ENCODE measurements at places on chromosomes 16 and 17. TPM values are rescaled to one million over a fixed set of nuclear protein-coding genes. Genes with fewer than 3 reads are reported as not detected.

DNA sequence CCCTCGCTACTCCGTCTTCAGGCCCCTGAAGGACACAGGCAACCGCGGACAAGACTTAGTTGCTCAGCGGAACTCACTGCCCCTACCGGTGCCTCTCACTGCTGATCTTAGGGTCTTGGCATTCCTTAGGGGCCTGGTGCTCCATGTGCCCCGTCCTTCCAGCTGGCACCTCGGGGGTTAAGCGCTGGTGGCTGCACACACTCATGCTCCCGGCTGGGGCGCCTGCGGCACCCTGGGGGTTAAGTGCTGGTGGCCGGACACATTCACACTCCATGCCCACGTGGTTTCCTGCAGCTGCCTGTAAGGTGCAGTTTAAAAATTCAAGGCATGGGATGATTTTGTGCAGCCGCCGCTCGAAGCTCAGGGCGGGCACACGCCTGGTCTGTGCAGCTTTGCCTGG is 45.1 kb downstream of the BAIAP2 start:
- no peak for DNase-seq

AURKB gene
- 24.2 TPM for total RNA-seq

DNA sequence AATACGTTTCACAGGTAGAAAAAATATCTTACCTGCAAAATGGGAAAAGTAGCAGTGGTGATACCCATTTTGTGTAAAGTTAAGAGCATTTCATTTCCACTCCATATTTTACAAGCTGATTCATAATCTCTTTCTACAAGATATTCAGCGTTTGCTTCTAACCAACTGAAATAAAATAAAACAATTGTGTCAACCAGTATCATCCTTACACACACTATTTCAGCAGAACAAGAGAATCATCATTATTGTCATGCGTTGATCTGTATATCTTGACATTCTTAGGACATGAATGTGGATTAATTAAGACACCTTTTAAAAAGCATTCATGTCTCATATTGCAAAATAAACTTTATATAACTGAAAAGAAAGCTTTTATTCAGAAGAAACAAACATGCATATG is 69.8 kb downstream of the BRIP1 start:
- DNase-seq, result no peak

DNA sequence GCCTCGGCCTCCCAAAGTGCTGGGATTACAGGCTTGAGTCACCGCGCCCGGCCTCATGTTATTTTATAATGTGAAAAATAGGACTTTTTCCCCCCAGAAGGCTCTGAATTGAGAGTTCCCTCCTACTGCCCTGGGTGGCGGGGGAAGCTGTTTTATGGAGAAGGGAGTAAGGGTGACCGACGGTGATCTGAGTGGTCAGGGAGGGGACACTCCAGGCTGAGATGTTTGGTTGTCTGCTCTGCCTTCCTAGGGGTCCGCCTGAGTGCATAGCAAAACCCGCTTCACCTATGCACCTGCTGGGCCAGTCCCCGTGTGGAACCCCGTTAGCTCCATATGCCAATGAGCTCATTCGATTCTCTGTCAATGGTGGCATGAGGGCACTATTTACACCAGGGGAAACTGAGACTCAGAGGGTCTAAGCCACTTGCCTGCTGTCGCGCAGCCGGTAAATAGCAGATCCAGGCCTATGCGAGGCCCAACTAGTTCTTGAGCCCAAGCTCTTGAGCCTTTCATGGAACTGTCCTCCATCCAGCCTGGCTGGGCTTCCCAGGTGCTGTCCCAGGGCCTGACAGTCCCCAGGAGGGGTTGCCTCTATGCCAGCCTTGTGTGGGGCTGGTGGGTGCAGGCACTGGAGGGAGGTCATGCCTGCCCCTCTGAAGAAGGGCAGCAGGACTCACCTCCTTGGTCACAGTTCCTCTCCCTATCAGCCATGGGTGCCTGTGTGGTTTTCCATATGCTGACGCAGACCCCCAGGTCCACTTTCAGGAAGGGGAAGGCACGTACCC is 1.7 kb upstream of the GJD3 start:
- no peak for DNase-seq

- DNase-seq, result no peak
These were observed 24.5 kb downstream of the OR1D5 start for GRCh38 chr17:3038941-3039340.

CFAP97D1 gene
- total RNA-seq, result not detected

ATAD5 gene
- 3.0 TPM for total RNA-seq

CPHXL2 gene
- total RNA-seq, result not detected

- no peak for DNase-seq
These were observed 47.9 kb downstream of the WDR59 start for GRCh38 chr16:74936902-74937560.

DNA sequence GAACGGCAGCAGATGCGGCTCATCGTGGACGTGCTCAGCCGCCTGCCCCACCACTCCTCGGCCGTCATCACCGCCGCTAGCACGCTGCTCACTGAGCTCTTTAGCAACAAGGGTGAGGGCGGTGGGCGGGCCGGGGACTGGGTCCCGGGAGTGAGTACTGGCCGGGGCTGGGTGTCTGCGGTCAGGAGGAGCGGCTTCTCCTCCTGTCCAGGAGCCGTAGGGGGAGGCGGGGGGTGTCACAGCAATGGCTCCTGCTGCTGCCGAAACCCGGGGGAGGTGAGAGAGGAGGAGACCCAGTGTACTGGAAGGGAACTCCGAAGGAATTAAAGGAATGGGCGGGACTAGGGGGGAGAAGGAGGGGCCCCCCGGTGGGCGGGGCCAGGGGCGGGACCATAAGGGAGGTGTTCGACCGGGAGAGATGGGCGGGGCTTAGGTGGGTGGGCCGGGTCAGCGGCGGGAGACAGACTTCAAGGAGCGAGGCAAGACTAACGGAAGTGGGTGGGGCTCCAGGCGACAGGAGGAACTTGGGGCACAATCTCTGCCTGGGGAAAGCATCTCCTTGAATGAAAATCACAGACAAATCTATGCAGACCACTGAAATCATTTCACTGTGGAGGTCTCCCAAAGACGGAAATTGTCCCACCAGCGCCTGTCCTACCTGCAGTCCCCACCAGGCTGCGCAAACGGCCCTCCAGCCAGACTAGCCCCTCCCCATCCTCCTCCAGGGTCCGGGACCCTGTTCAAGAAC is 2.4 kb downstream of the NAGS start:
- peak; percentile 86 for DNase-seq

DNA sequence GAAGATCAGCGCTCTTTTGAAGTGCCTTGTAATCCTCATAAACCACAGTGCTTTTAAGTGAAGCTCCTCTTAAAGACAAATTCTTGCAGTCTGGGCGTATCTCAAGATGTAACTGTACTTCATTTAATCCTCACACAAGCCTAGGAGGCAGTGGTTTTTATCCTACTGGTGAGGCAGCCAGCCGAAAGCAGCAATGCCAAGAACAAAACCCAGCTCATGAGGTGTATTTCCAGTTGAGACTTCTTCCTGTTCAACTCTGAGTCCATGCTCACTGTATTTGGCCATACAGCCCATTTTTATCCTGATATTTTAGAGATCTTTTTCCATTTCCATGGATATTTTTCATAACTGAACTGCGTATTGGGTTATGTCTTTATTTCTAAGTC is 13.7 kb downstream of the CTRB2 start:
- DNase-seq, result no peak

GRCh38 chr17:8464941-8465340 is 29.3 kb downstream of the NDEL1 start:
- no peak for DNase-seq

OR1E2 gene
- not detected for total RNA-seq

FBXO39 gene
- 2.6 TPM for total RNA-seq

TBX2 gene
- total RNA-seq, result 13.4 TPM

DNA sequence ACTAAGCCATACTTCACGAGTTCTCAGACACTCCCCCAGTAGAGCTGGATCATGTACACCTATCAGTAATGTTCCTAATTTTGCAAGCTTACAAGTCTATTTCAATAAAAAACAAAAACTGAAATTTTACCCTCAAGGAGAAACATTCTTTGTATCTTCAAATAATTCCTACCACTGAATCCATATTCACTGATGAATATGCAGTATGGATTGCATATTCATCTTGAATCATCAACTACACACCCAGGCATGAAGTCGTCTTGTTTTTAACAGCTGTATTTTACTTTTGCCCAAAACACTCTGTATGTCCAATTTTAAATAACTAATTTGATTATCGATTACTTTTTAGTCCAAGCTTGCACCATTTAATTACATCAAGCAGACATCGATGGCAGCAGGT is 31.8 kb downstream of the ZDHHC7 start:
- DNase-seq, result no peak

EXOC3L1 gene
- total RNA-seq, result 2.3 TPM

All from esophagus squamous epithelium (tissue), 5 donors.